Esophagus mucosa (tissue), 1 donor: ENCODE measurements at places on chromosomes 4 and X.
A peak's percentile ranks its signal among the peaks of the same experiment; 100 is the strongest.

DNA sequence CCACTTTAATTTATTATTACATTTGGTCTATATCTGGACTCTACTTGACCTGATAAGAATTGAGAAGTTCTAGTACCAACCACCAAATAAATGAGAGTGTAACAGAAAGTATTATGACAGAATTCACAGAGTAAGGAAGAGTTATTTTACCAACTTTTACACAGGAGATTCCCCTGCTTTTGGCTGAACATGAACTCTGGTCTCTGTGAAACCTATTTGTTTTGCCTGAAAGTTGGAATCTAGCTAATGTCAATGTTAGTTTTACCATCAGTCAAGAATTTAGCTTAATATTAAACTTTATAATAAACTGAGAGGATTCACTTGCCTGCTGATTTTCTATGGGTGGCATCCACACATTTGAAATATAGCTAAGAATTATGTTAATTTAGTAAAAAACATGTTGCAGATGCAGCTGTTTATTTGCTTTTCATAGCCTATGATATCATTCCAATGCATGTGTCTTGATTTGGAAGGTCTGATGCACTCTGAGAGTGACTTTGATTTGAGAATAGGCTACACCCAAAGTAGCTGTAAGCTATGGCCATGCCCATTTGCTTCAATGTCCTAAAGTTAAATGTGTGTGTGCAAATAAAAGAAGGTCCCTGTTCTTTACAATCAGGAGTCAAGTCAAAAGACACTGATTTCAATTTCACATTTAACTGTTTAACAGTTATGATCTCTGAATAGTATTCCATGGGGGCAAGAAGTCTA lies 150.9 kb upstream of the RASGEF1B start:
- ATAC-seq: no peak

DNA sequence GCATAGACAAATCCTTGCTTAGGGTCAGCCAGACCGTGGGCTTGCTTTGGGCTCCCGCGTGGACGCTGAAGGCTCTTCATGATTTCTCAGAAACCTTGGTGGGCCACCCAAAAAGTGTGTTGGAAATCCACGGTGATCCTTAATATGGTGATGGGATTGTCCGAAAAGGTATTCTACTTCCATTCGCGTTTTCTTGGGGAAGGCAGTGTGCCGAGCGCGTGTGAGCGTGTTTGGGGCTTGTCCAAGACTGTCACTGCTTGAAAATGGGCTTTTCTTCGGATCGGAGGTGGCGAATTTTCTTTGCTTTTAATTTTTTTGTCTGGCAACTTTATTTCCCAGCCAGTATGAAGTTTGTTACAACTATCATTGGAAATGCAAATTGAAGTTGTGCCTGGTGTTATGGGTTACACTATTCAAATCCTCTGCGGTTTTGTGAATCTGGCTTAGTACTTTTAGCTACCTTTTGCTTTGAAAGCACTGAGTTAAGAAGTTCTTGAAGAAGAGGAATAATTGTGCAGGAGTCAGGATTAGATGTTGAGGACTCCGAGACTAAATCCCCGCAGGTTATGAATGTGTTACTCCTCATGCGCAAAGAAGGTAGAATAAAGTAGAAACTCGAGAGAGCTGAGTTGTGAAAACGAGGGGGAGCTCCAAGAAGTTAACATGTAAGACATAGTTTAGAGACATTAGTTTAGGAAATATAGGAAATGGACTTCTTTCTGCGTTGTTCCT lies 3.2 kb downstream of the SPRY1 start:
- no peak for ATAC-seq

GRCh38 chr4:25290490-25291067 lies 22.0 kb upstream of the ZCCHC4 start:
- no peak for ATAC-seq

- ATAC-seq: no peak
Observed at GRCh38 chrX:644304-645281, 14.0 kb downstream of the SHOX start.

DNA sequence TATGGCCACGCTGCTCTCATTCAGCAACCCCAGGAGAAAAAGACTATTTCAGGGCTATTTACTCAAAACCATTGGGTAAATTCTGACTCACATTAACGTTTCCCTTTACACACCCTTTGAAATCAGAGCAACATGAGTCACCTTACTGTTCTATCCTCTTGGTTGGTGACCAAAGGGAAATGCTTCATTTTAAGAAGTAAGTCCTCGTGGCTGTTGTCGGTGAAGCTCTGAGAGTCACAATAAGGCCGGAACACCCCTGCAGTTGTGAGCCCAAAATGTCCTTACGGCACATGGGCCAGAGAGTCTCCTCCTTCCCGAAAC lies 56.3 kb upstream of the SPRY1 start:
- ATAC-seq: peak; percentile 97

DNA sequence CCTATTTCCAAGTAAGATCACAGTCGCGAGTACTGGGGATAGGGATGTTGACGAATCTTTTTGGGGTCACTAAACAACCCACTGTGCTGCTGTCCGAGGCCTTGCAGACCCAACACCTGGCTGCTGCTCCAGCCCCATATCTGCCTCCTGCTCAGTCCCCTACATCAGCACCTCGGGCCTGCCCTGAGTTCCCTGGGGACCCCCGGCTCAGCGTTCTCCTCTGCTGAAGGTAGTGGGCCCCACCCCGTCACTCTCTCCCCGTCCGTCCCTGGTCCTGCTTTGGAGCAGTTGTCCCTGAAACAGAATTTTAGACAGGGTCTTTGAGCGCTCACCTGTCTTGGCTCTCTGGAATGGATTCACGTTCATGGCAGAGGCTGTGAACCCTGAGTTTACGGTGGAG lies 202.4 kb upstream of the PSAPL1 start:
- ATAC-seq: no peak

- no peak for ATAC-seq
Observed at GRCh38 chr4:120209706-120210105, 143.1 kb upstream of the MAD2L1 start.

DNA sequence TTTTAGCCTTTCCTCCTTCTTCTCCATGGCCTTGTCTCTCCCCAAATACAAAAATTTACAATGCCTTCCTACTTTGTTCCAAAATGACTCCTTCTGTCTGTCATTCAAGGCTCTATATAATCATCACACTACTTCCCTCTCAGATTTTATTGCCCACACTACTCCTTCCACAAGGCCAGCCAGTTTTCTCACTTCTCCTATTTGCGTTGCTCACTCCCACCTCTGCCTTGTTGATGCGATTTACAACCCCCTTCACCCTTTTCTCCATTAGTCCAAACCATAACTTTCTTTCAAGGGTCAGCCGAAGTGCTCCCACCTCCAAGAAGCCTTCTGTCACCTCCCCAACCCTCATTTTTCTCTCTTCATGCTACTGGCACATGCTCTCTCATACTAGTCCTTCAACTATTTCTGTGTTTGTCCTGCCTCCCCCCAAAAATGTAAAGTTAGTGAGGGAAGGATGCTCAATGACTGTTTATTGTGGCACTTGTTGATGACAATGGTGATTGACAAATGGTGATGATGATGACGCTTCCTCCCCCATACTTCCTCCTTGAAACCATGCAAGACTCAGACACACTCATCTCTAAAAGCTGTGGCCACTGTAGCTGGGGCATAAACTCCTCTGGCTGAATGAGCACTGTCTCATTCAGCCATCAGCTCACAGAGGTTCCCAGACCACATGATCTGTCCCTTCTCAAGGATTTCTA lies 2.7 kb upstream of the XKRX start:
- ATAC-seq: peak; percentile 22

DNA sequence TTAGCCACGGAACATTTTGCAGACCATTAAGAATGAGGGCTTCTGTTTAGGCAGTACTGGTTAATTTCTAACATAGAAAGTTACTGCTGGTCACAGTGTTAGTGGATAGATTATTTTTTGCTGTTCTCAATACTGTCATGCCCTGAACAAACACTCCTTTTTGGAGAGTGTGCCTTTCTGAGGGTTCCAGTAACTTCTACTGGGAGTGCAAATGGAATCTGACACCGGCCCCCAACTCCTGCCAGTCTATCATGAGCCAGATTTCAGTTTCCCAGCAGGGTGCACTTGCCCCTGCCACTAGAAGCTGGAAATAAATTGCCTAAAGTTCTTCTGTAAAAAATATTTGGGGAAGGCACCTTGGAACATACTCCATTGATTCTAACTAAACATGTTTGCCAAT lies 224.4 kb upstream of the GPC4 start:
- ATAC-seq: no peak

DNA sequence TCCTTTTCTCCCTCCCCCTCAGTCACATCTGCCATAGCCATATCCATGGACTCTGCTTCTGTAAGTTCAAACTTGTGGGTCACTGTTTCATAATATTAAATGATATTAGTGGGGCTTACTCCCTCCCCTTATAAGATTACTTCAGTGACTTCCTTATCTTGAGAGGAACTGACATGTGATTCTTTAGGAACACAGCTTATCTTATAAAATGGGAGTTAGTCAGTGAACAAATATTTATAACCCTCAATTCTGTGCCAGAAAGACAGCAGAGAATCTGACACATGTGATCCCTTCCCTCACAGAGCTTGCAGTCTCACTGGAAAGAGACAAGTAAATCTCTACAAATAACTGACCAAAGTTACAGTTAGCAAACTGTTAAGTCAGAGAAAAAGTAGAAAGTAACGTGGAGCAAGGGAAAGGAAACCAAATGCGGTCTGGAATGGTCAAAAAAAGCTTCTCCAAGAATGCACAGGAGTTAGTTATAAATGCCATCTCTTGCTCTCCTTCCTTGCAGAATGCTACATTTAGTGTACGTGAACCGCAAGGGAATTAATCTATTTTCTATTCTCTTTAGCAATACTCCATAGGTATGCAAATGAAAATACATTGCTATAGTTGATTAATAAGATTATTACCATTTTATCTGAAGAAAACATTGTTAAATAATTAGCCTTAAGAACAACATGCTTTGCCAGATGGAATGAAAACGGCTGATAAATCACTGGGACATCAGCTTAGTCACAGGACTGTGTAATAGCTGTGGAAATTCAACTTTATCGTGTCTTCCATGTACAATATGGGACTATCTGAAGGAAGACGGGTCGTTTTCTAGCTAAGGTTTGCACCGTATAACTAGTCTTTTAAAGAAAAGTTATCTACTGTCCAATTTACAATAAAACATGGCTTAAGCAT lies 29.0 kb downstream of the SGMS2 start:
- ATAC-seq: peak; percentile 60

DNA sequence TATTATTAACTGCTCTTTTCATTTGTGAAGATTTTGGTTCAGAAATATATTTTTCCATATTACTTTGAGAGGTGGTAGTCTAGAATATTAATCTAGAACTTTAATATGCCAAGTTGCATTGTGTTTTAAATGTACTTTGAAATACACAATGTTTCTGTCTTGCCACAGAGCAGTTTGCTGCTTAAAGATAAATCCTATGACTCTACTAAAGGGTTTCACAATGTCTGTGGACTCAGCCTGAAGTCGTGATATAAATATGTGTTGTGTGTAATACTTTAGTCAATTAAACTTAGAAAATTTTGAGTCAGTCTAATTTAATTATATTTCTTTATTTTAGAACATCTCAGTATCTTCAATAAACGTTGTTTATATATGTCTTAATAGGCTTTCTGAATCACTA lies 1771.7 kb upstream of the PCDH7 start:
- no peak for ATAC-seq

- no peak for ATAC-seq
Observed at GRCh38 chr4:183244019-183244418, 76.1 kb downstream of the CLDN22 start.
